ENCODE measurements at places on chromosomes 5 and 9.

GRCh38 chr5:60209146-60209840 lies 315.8 kb upstream of the PDE4D start:
- peak; percentile 44 for DNase-seq

- DNase-seq = peak; percentile 82
Measured at GRCh38 chr9:127980706-127981558, at the start of gene EEIG1. EEIG1 (minus strand) TSS chr9:127980989; CDS start chr9:127980137, 852 bp downstream.

- no peak for DNase-seq
Measured at GRCh38 chr9:16516891-16517290, 353.6 kb downstream of the BNC2 start.

- no peak for DNase-seq
Measured at GRCh38 chr9:123776708-123777537, 153.0 kb downstream of the DENND1A start.

DNA sequence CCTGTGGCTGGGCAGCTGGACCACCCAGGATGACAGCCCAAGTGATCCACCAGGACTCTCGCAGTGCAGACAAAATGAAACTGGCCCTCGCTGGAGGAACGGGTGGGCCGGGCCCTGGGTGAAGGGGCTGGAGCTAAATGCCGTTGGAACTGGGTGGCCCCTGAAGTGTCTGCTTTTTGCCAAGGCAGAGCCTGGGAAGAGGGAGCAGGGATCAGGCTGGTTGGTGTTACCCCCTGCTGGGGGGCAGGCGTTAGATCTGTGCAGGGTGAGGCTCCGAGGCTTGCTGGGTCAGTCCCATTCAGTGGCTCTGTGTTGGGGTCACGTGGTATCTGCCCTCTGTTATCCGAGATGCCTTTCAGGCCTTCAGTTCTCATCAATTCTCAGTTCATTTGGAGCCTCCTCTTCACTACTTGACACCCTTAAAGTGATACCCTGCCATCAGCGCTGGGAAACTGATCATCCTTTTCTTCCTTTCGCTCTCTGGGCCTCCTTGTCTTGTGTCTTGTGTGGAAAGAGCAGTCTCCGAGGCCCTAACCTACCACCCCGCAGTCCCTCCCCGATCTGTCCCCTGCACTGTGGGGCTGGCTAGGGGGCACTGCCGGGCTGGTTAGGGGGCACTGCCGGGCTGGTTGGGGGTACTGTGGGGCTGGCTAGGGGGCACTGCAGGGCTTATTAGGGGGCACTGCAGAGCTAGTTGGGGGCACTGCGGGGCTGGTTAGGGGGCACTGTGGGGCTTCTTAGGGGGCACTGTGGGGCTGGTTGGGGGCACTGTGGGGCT lies 37.3 kb downstream of the COL5A1 start:
- DNase-seq = no peak

DNA sequence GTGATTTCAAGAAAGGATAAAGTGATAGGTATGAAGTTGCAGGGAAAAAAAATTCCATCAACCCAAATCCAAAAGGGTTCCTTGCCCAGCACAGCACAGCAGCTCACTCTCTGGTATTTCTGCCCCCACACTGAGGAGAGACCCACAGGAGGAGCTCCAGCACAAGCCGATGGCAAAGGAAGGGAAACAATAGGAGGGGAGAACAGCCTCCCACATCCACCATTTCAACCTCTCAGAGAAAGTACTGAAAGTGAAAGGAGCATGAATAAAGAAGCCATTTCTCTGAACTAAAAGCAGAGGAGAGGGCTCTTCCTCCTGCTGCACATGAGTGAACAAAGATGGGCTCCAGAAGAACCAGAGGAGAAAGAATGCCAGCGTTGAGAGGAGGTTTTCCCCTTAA lies 54.9 kb upstream of the ZSWIM6 start:
- peak; percentile 32 for DNase-seq

- no peak for DNase-seq
Measured at GRCh38 chr5:98664736-98665135, 108.7 kb upstream of the RGMB start.

DNA sequence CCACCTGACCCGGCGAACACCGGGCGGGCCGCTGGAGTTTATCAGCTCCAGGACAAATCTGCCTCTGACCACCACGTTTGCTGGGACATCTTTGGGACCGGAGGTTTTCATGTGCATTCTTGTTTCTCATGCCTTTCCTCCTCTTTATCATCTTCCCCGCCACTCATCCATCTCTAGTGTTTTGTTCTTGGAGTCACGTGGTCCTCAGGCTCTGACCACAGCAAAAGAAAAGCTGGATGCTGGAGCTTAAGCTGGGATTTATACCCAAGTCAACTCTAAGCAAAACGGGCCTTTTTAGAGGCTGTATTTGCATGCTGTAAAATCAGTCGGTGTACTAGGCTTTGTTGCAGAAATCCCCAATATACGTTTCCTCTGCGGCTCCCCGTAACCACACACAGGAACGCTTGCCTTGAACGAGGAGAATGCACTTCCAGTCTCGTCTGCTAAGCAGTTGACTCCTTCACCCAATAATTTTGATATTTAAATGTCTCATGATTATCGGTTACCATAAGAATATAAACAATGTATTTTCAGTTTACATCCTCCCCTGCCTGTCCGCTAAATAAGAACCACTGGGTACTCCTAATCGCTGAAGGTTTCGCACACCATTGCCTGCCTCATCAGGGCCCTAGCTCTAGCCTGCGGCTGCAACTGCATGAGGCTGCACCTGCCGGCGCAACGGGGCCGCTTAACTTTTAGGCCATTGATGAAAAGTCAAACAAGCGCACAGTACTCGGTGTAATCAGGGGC lies 560 bp upstream of the NDUFS6 start:
- no peak for DNase-seq

GRCh38 chr9:117101008-117101407 lies 313.8 kb downstream of the ASTN2 start:
- DNase-seq = no peak

DNA sequence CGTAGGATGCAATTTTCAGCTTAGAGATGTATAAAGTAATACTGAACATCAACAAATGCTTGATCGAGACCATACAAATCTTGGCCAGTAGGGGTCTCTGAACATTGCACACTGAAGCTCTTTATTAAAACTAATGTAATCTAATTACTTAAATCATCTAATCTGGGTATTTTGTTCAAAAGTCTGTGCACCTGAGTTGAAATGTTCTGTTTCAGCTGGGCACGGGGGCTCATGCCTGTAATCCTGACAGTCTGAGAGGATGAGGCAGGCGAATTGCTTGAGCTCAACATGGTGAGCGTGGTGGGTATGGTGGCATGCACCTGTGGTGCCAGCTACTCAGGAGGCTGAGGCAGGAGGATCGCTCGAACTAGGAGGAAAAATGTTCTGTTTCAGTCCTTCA lies 41.0 kb downstream of the ESM1 start:
- DNase-seq = no peak

DNA sequence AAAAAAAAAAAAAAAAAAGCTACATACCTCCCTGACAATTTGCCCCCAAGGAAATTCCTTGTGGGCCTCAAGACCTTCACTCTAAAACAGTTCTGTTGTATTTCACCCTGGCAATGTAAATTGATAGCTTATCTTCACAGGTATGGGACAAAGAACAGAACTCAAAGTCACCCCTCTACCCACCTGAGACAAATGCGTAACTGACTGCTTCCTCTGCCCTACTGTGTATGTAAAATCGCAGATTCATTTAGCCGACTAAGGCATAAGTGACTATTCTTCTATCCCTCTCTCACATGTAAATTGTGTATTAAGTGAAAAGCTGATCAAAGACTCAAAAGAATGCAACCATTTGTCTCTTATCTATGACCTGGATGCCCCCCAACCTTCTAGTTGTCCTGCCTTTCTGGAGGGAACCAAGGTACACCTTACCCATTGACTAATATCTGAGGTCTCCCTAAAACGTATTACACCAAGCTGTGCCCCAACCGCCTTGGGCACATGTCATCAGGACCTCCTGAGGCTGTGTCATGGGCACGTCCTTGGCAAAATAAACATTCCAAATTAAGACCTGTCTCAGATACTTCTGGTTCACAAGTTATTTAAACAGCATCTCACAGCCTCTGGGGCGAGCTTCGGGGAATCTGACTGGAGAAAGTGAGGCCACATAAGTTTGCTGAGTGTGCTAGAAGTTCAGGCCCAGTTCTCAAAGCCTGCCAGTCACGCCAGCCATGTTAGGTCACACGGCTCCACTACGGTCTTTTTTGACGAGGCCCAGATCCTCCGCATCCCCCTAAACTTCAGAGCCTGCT lies 954 bp downstream of the TBCA start:
- DNase-seq = no peak

GRCh38 chr5:33309068-33309467 lies 131.7 kb upstream of the TARS1 start:
- no peak for DNase-seq

GRCh38 chr5:134209477-134210245 lies 16.2 kb downstream of the PPP2CA start:
- no peak for DNase-seq

- DNase-seq = no peak
Measured at GRCh38 chr9:111807197-111807596, 12.5 kb upstream of the SHOC1 start.

GRCh38 chr5:32100230-32100629 lies 73.9 kb downstream of the GOLPH3 start:
- no peak for DNase-seq

DNA sequence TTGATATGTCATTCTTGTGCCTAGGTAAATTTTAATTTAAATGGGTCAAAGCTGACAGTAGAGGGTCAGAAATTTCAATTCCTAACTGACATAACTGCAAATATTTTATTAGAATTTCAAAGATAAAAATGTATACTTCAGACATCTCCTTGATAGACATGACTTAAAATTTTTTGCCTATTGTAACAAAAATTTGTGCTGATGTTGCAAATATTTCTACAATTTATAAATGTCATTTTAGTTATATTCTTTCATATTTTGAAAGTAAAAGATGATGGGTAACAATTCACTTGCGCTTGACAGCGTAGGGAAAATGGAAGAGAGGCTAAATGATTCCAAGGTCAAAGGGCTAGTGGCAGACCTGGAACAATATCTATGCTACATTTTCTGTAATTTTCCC lies 220.3 kb upstream of the ST8SIA4 start:
- DNase-seq = no peak

DNA sequence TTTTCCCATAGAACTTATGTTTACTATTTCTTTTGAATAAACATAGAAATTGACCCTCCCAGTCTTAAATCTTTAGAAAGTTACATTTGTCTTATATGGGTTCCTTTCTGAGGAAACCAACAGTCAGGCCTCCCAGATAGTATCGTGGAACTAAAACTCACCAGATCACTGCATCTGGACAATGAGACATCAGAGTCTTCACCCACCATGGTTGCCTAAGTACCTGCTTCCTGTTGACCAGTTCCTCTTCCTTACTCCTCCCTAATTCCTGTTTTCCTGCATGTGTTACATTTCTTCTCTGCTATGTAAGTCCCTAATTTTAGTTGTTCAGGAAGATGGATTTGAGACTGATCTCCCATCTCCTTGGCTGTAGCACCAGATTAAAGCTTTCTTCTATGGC lies 462.2 kb downstream of the DIRAS2 start:
- DNase-seq = peak; percentile 48

DNA sequence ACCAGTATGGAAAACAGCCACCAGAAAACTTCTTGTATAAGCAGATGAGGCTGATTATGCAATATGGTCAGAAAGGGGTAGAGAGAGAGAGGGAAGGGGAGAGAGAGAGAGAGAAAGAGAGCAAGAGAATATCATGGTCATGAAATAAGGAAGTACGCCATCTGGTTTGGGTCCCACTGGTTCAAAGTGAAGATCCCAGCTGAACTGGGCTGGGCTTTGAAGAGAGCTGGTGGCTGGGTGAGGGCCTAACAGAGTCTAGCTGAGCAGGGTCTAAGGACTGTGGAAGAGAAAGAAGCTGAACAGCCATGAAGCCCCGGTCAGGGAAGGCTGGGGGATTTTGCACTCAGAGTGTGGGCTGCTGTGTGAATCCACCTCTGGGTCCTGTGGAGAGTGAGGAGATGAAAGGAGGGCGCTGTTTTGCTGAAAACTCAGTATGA lies 14.6 kb downstream of the TRIM14 start:
- peak; percentile 26 for DNase-seq
